ENCODE measurements at places on chromosomes 13 and 19. TPM values are rescaled to one million over a fixed set of nuclear protein-coding genes. Genes with fewer than 3 reads are reported as not detected.
A peak's percentile ranks its signal among the peaks of the same experiment; 100 is the strongest.

DNA sequence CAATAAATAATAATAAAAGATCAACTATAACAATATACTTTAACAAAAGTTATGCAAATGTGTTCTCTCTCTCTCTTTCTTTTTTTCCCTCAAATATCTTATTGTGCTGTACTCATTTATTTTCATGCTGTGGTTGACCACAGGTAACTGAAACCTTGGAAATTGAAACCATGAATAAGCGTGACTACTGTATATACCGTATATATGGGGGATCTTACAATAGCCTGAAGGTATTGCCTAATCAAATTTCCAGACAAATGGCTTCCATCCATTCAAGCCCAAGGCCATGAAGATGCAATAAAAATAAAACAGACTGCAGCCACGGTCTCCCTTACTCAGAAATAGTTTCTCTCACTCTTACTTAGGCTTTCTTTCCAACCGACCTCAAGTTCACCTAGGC lies 98.3 kb downstream of the SLITRK6 start:
- no peak for DNase-seq

Gene SYCN
- polyA plus RNA-seq: not detected

Gene DIRAS1
- 0.27 TPM for polyA plus RNA-seq

- DNase-seq: no peak
Measured at GRCh38 chr19:50427997-50428425, 4.7 kb upstream of the MYBPC2 start.

- peak; percentile 32 for DNase-seq
Measured at GRCh38 chr19:7970716-7971448, 27.4 kb upstream of the TIMM44 start.

Data from thymus (tissue), 14 donors.